ENCODE measurements at places on chromosomes 11 and 22. TPM values are rescaled to one million over a fixed set of nuclear protein-coding genes. Genes with fewer than 3 reads are reported as not detected.

ROBO3 gene
- 14.8 TPM for total RNA-seq

DNA sequence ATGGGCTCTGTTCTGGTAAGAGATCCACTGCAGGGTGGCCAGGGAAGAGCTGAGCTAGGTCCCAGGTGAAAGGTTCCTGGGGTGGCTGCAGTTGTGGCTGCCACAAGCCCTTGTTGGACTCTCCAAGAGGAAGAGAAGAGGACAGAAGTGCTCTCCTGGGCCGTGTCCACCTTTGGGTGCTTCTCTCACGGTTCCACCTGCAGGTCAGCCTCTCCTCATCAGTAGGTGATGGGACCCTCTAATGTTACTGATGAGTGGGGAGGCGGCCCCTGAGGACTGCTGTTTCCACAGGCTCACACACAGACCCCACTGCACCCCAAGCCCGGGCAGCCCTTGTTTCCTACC lies 804.9 kb downstream of the BRD1 start:
- no peak for DNase-seq

DNA sequence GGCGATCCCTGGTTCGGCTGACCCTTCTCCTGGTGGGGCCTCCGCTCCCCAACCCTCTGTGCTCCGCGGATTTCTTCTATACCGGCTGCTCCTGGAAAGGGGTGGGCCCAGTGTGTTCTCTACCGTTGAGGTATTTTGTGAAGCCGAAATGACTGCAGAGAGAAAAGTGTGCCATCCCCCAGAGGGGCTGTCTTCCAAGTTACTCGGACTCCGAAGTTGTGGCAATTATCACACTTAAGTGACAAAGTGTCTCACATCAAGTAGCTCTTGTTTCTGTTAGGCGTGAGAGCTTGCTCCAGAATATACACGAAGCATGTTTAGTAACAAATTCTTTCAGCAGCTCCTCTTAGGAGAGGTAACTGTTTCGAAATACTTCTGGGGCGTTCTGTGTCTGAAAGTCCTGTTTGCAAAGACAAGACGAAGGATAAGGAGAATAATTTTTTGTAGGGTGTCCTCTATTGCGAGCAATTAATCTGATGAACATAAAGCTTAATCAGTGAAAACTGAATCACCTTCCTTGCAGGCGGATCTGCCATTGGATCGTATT lies 434 bp downstream of the XPNPEP3 start:
- no peak for DNase-seq

- DNase-seq, result peak; percentile 87
These were observed 2.8 kb downstream of the PDGFB start for GRCh38 chr22:39241794-39242594.

- DNase-seq, result no peak
These were observed 1850.2 kb upstream of the RAG2 start for GRCh38 chr11:38448284-38448683.

- DNase-seq, result no peak
These were observed 50.4 kb downstream of the TCP11L1 start for GRCh38 chr11:33089776-33090175.

DNA sequence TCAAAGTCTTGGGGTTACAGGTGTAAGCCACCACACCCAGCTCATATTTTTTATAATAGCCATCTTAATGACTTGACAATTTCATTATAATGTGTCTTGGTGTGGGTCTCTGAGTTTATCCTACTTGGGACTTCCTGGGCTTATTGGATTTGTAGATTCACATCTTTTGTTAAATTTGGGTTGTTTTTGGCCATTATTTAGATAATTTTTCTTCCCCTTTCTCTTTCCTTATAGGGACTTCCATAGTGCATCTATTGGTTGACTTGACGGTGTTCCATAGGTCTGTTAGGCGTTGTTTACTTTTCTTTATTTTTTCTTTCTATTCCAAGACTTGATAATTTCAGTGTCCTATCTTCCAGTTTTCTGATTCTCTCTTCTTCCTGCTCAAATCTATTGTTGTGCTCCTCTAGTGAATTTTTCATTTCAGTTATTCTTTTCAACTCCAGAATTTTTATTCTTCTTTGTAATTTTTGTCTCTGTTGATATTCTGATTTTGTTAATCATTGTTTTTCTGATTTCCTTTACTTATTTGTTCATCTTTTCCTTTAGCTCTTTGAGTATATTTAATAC lies 45.6 kb downstream of the RRM1 start:
- no peak for DNase-seq

DNA sequence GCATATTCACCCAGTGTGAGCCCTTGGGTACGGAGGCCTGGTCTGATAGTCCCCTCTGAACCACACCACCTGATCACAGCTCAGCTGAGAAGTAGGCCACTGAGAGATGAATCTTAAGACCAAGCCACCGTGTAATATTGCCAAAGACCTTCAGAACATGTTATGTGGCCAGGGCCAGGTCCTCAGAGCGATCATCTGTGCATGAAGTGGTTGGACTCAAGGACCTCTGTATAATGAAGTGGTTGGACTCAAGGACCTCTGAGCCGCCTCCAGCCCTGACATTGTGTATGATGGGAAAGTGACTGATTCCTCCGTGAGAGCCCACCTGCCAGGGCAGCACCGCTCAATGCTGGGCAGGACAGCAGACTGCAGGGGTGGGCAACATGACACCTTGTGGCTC lies 70.2 kb downstream of the TP53I11 start:
- no peak for DNase-seq

GRCh38 chr22:34800260-34800980 lies 265.5 kb upstream of the ISX start:
- DNase-seq, result peak; percentile 54

DNA sequence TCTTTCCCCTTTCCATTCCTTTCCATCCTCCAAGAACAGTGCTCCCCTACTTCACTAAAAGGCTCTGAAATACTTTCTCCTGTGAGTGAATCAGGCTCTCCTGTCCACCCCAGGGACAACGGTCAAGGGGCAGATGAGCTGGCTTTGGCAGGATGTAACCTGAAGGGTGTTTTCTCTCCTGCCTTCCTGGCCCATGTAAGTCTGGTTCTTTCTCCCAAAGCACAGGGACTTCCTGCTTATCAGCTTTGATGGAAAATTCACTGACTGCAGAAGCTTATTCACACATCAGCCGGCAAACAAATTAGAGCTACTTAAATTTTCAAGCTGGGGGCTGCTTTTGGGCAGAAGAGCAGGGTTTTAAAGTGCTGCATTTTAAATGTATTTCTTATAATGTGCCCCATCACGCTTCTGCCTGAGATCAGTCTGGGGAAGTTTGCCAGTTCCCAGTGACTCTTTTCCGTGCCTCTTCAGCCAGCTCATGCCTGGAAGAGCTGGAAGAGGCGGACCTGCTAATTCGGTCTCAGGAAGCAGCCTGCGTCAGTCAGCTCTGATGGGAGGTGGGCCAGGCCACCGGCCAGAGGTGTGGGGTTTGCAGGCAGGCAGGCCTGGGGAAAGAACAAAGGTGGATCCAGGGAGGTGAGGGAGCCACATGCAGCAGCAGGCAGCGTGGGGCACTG lies 140.4 kb upstream of the TBCEL start:
- no peak for DNase-seq

- DNase-seq, result no peak
These were observed 7.4 kb upstream of the CLMP start for GRCh38 chr11:123202155-123203151.
